ENCODE measurements at places on chromosomes 12 and 14. TPM values are rescaled to one million over a fixed set of nuclear protein-coding genes. Genes with fewer than 3 reads are reported as not detected.

GDF11 gene
- total RNA-seq, result 3.8 TPM

GRCh38 chr12:27610374-27610773 is 85.9 kb upstream of the REP15 start:
- no peak for DNase-seq
- H3K27ac ChIP-seq, result no peak overlapping the region
- no peaks in the 10 kb centered on the region for H3K27me3 ChIP-seq
- H3K4me3 ChIP-seq, result no peak overlapping the region

- H3K27ac ChIP-seq, result peak overlapping the region; percentile 99
- no peaks in the 10 kb centered on the region for H3K27me3 ChIP-seq
- peaks cover 34% of the 10 kb centered on the region for H3K4me1 ChIP-seq
These were observed 64.8 kb upstream of the PTGR2 start for GRCh38 chr14:73786636-73787485.

DNA sequence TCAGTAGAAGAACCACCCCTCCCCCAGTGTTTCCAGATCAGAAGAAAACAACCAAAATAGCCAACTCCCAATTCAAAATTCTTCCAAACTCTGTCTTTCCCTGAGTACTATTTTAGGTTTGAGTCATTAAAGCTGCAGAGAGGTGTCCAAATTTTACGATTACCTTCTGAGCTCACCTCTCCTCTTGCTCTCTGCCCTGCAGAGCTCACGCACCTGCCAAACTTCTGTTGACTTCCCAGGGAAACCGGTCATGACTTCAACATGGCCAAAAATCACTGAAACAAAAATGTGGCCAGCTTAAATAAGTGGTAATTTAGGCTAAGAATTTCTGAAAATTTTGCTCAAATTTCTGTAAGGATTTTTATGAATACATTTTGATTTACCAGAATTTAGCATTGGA is 70.9 kb upstream of the OTX2 start:
- H3K27me3 ChIP-seq, result no peaks in the 10 kb centered on the region
- no peak overlapping the region for H3K27ac ChIP-seq
- no peak for DNase-seq

GRCh38 chr12:101826766-101827368 is 3.9 kb downstream of the GNPTAB start:
- no peak overlapping the region for H3K4me3 ChIP-seq
- no peaks in the 10 kb centered on the region for H3K36me3 ChIP-seq
- H3K4me1 ChIP-seq, result peaks cover 2% of the 10 kb centered on the region
- no peak for DNase-seq

GRCh38 chr12:123487428-123487827 is 29.5 kb downstream of the SNRNP35 start:
- no peaks in the 10 kb centered on the region for H3K4me1 ChIP-seq
- no peak overlapping the region for H3K4me3 ChIP-seq
- DNase-seq, result no peak

GRCh38 chr12:100356644-100357223 is at the start of gene SLC17A8:
Gene SLC17A8, plus strand, starts transcription at chr12:100357074. Its CDS starts 318 bp downstream, at chr12:100357392.
- no peaks in the 10 kb centered on the region for H3K27me3 ChIP-seq
- no peaks in the 10 kb centered on the region for H3K4me1 ChIP-seq
- no peak for DNase-seq

GRCh38 chr12:4307593-4308333 is 13.2 kb upstream of the TIGAR start:
- peak overlapping the region; percentile 49 for H3K27ac ChIP-seq
- H3K4me1 ChIP-seq, result no peaks in the 10 kb centered on the region
- DNase-seq, result peak; percentile 63
- H3K4me3 ChIP-seq, result no peak overlapping the region

Data from ovary (tissue), 10 donors.